ENCODE measurements at places on chromosomes 7 and 10.

- DNase-seq = no peak
Observed at GRCh38 chr10:29209830-29210229, 79.0 kb upstream of the LYZL1 start.

DNA sequence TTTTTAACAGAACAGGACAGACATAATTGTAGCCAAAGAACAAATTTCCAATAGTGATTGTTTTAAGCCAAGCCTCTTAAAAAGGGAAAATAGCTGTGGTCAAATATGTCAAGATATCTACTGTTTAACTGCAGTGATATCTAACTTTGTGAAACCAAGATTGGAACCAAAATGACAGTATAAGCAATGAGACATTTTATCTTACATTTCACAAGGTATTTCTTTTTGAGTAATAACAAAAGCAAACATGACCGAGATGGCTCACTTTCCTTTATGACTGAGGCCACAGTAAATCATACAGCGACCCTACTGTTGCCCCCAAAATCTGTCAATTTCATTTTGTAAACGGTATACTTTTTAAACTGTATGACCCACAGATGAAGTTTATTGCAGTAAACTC is 215.8 kb downstream of the MLLT10 start:
- DNase-seq = no peak

- DNase-seq = no peak
Observed at GRCh38 chr7:138257459-138258196, 181.4 kb downstream of the AKR1D1 start.

DNA sequence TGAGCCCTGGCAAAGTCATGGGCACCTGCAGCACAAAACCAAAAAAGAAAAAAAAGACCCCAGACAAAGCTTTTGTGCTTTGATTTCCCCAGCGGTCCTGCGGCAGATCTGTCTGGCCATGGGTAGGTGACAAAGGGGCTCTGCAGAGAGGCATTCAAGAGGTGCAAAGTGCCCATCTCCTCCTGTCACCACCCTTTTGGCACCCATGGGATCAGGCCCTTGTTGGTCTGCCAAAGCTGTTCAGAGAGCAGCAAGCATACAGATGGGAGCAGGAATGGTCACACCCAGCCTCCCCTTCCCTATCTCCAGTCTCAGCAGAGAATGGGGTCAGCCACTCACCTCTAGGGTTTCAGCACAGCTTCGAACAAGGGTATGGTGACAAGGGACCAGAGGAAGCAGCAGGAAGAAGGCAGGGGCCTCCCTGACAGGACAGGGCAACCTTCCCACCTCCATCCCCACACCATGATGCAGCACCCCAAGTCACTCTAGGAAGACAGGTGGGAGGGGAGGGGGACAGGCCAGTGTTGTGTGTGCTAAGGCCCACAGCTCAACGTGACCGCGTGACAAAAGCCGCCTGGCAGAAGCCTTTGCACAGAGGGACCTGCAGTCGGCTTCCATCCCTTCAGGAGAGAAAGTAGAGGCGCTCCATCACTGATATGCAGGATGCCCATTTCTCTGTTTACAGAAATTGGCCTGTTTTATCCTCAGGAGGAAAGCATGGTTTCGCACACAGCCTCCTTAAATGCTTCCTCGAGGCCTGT is 6.3 kb downstream of the CAMK2G start:
- DNase-seq = no peak

DNA sequence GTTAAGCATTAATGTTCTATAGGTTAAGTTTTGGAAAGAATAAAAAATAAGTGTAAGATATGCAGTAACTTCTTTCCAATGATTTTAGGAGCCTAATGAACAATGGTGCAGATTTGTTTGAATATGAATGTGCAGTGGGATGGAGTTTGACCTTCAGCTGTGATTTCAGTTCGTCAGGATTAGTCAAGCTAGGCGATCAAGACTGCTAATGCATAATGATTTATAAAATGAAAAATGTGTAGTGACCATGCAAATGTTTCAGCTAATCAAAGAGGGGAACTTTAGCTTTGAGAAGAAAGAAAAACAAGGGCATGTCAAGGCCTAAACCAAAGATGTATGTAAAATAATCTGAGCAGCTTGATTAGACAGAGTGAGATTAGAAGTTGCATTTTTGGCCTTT is 208.5 kb downstream of the FOXP2 start:
- no peak for DNase-seq

GRCh38 chr10:124524991-124525653 is 63.5 kb downstream of the LHPP start:
- DNase-seq = no peak

- DNase-seq = no peak
Observed at GRCh38 chr7:151225948-151226510, 976 bp downstream of the ABCF2 start.

DNA sequence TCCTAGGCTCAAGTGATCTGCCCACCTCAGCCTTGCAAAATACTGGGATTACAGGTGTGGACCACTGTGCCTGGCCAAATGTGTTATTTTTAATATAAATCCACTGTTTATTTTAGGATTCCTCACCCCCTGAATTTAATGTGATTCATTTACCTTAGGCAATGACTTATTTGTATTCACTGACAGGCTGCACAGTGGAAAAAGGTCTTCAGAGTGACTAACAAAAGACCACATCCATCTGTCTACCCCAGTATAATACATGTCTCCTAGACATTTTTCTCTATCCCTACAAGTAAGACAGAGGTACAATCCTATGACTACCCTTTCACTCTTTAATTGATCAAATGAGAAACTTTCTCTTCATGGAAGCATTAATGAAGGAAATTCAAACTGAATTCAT is 230.2 kb downstream of the AHR start:
- no peak for DNase-seq

GRCh38 chr7:17526621-17527020 is 228.2 kb downstream of the AHR start:
- no peak for DNase-seq

GRCh38 chr10:34075254-34075926 is 739.7 kb downstream of the PARD3 start:
- DNase-seq = no peak

GRCh38 chr10:79315602-79315920 is 31.7 kb upstream of the PPIF start:
- DNase-seq = no peak

- no peak for DNase-seq
Observed at GRCh38 chr7:21198921-21199320, 229.0 kb upstream of the SP4 start.

DNA sequence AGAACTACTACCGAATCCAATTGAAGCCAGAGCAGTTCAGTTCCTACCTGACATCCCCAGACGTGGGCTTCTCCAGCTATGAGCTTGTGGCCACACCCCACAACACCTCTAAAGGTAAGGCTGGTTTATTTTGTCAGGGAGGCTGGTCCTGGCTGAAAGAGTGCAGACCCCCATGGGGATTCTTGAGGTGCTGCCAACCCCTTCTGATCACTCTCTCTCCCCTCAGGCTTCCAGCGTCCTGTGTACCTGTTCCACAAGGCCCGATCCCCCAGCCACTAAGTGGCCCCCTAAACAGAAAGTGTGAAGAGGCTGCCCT is 3.1 kb downstream of the PPP1R35 start:
- no peak for DNase-seq

DNA sequence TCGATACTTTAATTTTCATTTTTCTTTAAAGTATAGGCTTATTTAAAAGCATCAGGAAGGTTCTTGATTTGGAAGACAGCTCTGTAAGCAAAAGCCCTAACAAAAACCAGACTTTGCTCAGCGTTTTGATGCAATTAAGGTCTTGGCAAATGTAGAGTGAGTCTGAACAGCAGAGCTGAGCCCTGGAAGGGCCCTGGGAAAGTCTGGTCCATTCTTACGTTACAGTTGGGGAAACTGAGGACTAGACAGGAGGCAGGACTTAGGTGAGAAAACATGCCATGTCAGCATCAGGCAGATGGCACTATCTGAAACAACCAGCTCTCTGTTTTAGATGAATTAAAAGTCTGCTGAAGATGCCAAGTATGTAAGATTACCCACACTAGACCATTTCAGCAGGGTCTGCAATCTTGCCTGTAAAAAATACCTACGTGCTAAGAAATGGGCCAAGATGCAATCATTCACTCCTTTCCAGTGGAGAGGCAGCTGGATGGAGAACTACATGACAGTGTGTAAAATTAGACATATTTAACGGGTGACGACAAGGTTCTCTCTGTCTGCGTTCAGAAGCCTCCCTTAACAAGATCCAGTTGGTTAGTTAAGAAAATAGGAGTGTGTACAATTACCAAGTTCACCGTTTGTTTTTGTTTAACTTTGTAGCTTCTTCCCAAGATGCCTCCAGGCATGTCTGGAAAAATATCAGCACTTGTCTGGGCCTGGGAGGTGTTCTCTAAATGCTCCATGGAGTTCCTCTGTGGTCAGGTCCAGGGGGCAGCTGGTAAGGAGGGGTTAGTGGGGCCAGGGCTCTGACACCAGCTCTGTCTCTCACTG is 502.3 kb upstream of the ZMIZ1 start:
- DNase-seq = no peak

DNA sequence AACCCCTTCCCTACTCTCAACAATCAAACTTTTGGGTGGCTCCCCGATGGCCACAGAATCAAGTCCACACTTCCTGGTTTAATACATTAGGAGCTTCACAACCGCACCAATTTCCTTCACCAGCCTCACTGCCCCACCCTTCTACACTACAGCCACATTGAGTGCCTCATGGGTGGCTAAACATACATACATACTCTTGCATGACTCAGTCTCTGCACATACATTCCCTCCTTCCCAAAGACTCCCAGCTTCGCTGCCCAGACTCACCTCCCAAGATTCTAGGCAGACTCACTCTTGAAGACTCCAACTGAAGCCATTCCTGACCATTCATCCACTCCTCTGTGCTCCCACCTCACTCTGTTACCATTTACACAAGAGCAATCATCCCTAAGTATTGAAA is 15.9 kb downstream of the VPS41 start:
- DNase-seq = no peak

DNA sequence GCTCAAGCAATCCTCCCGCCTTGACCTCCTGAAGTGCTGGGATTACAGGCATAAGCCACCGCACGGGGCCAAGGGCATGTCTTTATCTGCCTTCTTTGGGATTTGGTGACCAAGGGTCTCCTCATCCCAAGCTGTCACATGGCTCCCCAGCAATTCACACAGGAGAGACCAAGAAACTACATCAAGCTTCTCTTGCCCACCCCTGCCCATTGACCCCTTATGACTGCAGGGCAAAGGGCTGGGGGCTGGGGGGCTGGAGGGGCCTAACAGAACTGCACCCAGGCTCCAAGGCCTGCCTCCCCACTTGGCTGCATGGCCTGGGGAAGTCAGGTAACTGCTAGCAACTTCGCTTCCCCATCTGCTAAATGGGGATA is 137.1 kb downstream of the SH3PXD2A start:
- DNase-seq = no peak

DNA sequence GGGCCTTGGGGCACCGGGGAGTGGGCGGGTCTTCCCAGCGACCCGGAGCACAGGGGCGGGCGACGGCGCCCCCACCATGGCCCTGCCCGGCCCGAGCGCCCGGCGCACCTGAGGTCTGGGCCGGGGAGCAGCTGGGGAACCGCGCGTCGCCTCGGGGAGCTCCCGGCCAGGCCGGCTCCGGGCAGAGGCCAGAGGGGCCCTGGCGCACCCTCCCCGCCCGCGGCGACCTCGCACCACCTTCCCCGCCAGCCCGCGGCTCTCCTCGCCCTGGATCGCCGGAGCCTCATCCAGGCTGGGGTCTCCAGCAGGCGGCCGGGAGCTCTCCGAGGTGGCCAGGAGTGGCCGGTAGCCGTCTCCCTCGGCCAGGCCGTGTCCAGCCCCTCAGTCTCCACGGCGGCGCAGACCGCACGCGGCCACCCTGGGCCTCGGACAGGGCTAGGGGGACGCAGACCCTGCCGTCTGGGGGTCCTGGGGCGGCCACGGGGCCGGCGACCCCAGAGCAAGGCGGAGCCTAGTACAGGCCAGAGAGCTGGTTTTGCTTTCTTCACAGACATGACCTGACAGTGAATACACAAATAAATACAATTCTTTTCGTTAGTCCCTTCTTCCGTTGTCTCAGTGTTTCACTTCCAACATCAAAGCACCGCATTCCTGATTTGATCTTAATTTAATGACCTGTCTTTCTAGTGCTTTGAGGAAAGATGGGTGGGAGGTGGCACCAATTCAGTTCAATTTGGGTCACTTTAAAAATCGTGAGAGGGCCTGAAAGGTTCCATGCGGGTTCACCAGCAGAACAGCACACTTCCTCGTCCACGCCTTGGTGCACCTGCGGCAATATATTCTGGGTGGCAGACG is 356.9 kb downstream of the DNAJB6 start:
- no peak for DNase-seq

GRCh38 chr7:64307254-64308015 is 6.3 kb upstream of the ZNF736 start:
- DNase-seq = peak; percentile 87

DNA sequence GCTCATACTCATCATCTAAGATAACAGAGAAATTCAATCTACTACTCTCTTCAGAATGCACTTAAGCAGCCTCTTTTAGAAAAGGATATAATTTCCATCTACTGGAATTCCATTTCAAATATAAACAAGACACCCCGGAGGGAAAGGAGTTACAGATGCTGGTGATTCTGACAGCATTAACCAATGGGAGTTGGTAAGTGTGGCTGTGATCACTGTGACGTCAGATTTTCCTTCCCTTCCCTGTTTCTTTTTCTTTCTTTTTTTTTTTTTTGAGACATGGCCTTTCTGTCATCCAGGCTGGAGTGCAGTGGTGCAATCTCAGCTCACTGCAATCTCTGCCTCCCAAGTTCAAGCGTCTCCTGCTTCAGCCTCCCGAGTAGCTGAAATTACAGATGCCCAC is 106.6 kb downstream of the ACTR3B start:
- DNase-seq = no peak

GRCh38 chr7:135991322-135991721 is 14.2 kb upstream of the MTPN start:
- no peak for DNase-seq

GRCh38 chr7:133428326-133428725 is 175.4 kb downstream of the EXOC4 start:
- DNase-seq = no peak

DNA sequence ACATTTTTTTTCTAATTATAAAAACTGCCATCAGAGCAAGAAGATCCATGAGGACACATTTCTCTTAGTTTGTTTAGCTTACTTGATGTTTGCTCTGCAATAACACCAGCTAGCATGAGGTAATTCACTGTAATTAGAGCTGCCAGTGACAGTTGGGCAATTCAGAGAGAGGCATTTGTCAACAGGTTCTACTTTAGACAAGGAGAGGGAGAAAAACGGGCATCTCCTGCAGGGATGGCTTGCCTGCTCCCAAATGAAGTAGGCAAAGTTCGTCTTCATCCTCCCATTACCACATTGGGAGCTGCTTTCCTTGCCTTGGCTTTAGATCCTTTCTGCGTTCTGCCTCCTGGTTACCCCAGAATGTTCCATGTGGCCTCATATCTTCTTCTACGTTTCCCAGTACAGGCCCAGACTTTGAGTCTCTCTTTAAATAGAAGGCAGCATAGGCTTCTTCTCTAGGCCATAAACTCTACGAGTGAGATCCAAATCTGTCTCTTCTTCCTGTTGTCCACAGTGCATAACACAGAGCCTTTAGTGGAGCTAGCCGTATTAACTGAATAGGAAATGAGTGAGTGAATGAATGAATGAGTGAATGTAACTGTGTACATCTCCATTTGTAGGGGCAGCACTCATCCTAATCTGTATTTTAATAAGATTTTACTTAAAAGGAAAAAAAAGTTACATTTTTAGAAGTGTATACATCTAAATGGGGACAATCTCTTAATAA is 21.2 kb downstream of the ASB15 start:
- no peak for DNase-seq

GRCh38 chr10:118958984-118959925 is 70.3 kb upstream of the NANOS1 start:
- DNase-seq = no peak

Data from activated naive CD8-positive, alpha-beta T cell treated with anti-CD3 and anti-CD28 coated beads, Interleukin-2, amount 50 U/mL, for 24 hours (primary cell).